ENCODE measurements at places on chromosomes 12 and 14.
A peak's percentile ranks its signal among the peaks of the same experiment; 100 is the strongest.

DNA sequence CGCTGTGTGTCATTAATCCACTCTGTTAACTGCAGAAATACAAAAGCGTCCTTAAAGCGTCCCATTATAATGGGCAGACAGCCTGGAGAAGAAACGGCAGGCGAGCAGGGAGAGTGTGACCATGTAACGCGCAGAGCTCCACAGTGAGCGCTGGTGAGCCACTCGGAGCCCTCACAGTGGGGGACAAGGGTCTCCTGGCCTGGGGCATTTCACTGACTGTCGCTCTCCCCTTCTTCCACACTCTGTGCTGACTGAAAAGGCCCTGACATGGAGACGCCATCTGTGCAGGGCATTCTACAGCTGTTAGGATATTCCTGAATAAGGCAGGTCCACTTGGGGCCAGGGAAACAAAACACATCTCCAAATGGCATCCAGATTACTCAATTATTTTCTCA is 24.2 kb downstream of the CCDC92 start:
- DNase-seq: no peak

GRCh38 chr14:67239582-67239981 is 1.7 kb upstream of the PALS1 start:
- no peak for DNase-seq

GRCh38 chr12:111732786-111733185 is 33.9 kb upstream of the ALDH2 start:
- no peak for DNase-seq

GRCh38 chr12:94898388-94898787 is 105.1 kb downstream of the NDUFA12 start:
- no peak for DNase-seq

DNA sequence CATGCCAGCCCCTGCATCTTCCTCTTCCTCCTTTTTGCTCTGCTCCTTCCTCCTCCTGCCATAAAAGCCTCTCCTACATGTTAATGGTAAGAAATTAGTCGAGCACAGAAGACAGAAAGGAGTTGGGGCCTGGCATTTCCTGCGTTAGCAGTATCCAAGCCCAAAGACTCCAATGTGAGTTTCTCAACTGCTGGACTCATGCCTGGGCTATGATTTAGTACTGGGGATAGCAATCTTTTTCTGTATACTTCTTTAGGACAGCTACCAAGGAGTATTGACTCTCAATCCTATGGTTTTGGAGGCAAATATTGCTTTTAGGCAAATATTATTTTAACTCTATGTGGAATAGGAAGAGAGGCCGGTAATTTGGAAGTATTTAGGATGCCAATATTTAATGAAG is 18.0 kb upstream of the SLC38A4 start:
- DNase-seq: no peak

DNA sequence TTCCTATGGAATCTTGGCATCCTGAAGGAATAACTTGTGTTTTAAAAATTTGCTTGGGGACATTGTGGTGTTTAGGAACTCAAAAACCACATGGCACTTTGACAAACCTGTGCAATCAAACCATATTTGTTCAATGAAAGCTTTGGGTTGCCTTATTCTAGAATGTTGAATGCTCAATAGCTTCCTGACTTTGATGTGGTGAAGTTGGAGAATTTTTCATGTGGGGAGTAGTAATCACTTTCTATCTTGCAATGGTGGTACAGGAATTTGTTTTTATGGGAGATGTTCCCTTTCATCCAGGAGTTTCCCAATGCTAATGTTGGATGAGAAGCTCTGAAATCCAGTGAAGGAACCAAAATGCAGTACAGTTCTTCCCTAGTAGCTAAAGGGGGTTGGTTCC is 42.2 kb upstream of the LDHB start:
- DNase-seq: no peak

GRCh38 chr12:47193066-47193465 is 113.3 kb upstream of the AMIGO2 start:
- DNase-seq: no peak

GRCh38 chr14:100872259-100873095 is 31.0 kb downstream of the RTL1 start:
- DNase-seq: no peak

DNA sequence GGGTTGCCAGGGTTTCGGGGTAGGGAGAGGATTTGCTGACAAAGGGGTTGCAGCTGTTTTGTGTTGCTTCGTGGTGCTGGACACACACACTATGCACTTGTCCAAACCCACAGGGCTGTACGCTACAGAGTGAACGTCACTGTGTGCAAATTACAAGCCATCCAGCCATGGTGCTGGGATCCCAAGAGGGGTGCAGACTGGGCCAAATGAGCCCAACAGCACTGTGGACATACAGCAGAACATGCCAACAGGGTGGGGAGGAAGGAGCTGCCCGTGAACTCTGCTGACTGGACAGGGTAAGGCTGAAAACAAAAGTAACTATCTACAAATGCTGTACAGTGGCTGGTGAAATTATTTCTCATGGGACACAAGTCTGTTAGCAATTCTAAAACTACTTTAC is 25.2 kb downstream of the POLE start:
- DNase-seq: no peak

- DNase-seq: no peak
Measured at GRCh38 chr12:96912261-96912660, 5.2 kb downstream of the NEDD1 start.

- no peak for DNase-seq
Measured at GRCh38 chr12:122932207-122932606, 34.1 kb downstream of the ABCB9 start.

DNA sequence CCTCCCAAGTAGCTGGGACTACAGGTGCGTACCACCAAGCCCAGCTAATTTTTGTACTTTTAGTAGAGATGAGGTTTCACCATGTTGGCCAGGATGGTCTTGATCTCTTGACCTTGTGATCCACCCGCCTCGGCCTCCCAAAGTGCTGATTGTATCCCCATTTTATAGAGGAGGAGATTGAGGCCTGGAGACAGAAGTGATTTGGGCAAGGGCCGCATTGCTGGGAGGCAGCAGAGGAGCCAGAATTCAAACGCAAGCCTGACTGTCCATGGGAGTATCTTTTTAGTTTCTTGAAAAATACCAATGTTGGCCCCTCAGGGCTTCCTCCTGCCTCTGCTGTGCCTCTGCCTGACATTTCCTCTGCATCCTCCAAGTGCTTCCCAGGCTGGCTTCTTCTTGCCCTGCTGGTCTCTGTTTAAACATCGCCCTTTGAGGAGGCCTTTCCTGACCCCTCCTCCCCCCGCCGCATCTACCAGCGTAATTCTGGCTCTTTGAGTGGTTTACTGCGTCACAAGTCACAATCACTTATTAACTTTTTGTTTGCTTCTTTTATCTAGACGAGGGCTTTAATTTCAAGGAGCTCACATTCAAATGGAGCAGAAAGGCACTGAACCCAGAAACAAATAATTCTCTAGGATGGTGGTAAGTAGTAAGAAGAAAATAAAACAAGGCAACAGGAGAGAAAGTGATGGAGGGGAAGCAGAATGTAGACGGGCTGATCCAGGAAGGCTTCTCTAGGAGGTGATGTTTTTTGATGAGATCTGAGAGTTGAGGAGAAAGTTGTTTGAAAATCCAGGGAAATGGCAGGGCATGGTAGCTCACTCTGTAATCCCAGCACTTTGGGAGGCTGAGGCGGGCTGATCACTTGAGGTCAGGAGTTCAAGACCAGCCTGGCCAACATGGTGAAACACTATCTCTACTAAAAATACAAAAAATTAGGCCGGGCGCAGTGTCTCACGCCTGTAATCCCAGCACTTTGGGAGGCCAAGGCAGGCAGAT is 91.0 kb upstream of the MED13L start:
- DNase-seq: no peak

- no peak for DNase-seq
Measured at GRCh38 chr14:35285168-35286002, 6.8 kb upstream of the PSMA6 start.

- DNase-seq: no peak
Measured at GRCh38 chr14:21866479-21866878, 192.9 kb upstream of the OR4E1 start.

DNA sequence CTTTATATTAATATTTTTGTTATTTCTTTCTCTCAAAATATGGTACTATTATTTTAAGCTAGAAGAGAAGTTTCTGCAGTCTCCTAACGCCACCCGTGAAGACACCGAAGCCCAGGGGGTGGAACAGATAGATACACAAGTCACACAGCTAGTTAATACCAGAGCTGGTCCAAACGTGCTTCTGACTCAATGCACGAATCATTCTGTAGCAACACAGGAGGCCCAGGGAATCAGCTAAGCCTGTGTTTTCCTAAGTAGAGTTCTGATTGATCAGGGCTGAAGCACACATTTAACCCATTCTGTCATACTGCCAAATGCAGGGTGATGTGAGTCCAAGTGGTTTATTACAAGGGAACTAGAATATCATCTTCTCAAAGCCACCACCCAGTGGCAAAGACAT is 116.9 kb upstream of the PWP1 start:
- no peak for DNase-seq

DNA sequence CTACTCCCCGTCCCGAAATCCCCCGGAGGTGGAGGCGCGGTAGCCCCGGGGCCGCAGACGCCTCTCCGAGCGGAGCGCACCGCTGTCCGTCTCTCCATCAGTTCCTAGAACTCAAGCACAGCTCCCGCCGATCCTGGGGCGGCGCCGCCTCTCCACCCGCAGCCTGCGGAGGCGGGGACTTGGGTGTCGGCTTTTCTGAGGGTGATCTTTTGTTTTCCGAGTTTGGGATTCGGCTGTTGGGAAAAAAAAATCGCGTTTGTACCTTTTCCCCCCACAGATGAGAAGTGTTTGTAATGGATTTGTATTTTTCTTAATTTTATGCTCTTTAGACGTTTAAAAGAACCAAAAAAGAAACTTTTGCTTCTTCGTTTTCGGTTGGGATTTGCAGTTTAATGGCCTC is 26.6 kb downstream of the LRCOL1 start:
- DNase-seq: no peak

- DNase-seq: no peak
Measured at GRCh38 chr12:40587421-40587820, 104.8 kb upstream of the CNTN1 start.

- DNase-seq: no peak
Measured at GRCh38 chr12:75884465-75884985, 147.1 kb downstream of the PHLDA1 start.

- DNase-seq: no peak
Measured at GRCh38 chr14:64444984-64445845, 20.1 kb upstream of the AKAP5 start.

DNA sequence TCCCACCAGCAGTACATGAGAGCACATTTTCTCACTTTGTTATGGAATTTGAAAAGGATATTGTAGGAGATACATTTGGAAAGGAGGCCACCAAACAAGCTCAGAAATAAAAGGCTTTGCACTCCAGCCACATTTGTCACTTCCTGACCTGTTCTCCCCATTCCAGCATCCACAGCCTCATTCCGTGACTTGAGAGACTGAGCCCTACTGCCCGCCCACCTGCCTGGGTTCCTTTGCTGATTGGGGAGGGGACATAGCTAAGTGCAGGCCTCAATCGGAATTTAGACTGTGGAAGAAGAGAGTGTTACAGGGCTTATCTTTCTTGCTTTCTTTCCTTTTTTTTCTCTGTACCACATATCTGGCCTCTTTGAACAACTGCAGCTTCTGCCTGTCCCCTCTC is 735.4 kb upstream of the TMEM132C start:
- DNase-seq: no peak

DNA sequence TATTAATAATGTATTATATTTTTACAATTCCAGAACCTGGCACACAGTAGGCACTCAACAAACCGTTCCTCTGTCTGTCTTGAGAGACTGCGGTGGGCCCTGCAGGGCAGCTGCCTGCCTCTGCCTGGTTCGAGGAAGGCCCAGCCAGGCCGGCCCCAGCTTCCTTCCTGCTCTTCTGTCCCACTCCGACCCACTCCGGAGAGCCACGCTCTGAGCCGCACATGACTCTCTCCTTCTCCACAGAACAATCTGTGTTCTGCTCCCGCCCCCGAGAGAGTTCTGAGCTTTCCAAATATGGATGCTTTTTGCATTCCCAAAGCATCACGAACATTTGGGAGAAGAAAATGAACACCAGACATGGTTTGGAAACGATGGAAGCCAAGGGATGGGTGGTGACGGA is 57.3 kb downstream of the TTC7B start:
- no peak for DNase-seq

- DNase-seq: no peak
Measured at GRCh38 chr12:12585115-12585863, 22.6 kb upstream of the DUSP16 start.

DNA sequence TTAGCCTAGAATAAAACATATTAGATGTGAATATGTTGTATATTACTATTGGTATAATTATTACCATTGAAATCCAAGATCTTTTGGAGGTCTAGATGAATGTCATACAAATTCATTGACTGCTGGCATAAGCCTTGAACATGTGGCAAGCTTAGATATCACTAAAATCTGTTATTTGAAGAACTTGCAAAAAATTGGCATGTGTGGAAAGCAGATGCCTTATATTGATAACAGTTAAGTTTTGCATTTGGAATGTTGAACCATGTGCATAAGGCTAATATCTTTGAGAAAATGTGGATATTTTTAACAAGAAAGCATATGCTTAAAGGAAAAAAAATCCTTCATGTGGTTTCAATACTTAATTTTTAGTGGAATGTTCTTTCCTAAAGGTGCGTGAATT is 203.6 kb upstream of the PRICKLE1 start:
- no peak for DNase-seq

- DNase-seq: no peak
Measured at GRCh38 chr12:22275843-22276242, 58.7 kb downstream of the ST8SIA1 start.

DNA sequence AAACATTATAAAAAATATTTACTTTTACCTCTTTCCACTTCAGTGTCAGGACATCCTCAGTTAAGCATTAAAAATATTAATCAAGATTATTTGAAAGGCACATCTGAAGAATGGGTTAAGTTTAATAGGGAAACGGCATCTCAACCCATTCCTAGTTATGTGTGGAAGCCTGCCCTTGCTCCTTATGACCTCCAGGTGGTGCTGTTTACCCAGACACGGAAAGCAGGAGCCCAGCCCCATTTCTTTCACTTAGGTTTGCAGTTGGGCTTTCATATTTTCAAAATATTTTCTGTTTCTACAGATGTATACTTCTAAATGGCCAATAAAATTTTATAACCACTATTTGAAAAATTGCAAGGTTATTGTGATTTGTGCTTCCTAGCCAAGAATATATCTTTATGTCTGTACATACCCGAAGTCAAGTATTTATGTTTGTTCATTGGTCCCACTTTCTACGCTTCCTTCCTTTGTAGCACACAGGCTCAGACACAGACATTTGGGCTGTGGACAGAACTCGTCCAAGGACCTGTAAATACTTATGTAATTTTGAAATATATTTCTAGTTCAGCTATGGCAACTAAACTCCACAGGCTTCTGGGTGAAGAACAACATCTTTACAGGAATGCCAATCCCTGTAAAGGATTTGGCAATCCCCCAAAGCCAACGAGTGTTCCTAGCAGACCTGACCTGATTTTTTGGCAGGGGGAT is 247.1 kb downstream of the AKAP6 start:
- DNase-seq: no peak

GRCh38 chr14:98008381-98009113 is 1211.4 kb downstream of the VRK1 start:
- no peak for DNase-seq

GRCh38 chr12:52832451-52832850 is 1.7 kb downstream of the KRT79 start:
- no peak for DNase-seq

- DNase-seq: no peak
Measured at GRCh38 chr12:121811434-121812319, 7.9 kb downstream of the SETD1B start.

- DNase-seq: peak; percentile 44
Measured at GRCh38 chr14:70907996-70908934, 1.0 kb downstream of the PCNX1 start.
